ENCODE measurements at places on chromosomes 16 and 17.

- no peak for DNase-seq
Observed at GRCh38 chr17:78652913-78653312, 75.7 kb upstream of the DNAH17 start.

DNA sequence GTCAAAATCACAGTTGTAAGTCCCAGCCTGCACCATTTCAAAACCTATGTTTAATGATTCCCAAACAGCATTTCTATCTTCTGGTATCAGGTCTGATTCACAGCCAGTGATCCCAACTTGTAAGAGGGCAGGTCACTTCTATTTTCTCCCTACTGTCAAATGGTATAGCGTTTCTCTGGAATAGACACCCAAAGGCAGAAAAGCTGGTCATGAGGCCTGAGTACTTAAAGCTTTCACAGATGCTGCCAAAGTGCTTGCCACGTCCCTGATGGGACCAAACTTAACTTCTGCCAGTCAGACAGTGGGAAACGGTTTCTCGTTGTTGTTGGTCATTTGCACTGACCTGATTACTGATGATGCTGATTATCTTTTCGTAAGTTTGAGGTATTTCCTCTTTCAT, 43.4 kb downstream of the CYTH1 start:
- no peak for DNase-seq

- DNase-seq: peak; percentile 16
Observed at GRCh38 chr17:56690441-56691291, 97.2 kb downstream of the NOG start.

GRCh38 chr17:13735444-13735843, 133.7 kb upstream of the HS3ST3A1 start:
- DNase-seq: peak; percentile 77

- no peak for DNase-seq
Observed at GRCh38 chr17:41615454-41615853, 2.9 kb upstream of the KRT16 start.

- DNase-seq: no peak
Observed at GRCh38 chr17:56523042-56523441, 70.5 kb upstream of the NOG start.

GRCh38 chr17:21094298-21094704, 32.5 kb upstream of the DHRS7B start:
- no peak for DNase-seq

DNA sequence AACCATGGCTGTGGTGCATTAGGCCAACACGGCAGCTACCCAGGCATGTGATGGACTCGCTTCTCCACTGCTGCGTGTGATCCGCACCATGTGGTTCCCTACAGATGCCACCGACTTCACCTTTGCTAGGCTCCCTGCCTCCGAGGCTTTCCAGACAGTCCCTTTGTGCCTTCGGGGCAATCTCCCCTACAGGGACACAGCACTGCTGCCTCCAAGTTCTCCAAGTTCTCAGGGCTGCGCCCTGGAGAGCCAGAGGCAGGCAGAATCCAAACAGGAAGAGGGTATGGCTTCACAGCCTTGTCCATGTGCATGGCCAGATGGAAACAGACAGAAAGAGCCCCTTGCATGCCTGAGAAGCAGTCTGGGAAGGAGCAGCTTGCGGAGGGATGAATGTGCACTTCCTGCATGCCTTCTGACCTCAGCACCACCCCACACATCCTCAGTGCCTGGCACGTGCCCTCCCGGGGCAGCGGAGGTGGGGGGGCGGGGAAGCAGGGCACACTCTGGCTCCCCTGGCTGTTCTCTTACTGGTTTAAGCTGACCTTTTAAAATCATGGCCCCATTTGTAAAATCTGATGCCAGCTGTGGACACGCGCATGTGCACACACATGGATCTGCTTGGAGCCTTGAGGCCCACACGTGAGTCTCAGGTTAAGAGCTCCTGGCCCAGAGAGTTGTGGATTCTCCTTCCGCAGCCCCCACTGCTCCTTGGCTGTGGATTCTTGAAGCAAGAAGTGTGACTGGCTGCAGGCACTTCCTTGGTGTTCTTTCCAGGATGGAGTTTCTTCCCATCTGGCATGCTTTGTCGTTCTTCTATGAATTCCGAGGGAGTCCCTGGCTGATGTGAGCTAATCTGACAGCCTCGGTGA, 55.3 kb upstream of the MTSS2 start:
- DNase-seq: no peak

DNA sequence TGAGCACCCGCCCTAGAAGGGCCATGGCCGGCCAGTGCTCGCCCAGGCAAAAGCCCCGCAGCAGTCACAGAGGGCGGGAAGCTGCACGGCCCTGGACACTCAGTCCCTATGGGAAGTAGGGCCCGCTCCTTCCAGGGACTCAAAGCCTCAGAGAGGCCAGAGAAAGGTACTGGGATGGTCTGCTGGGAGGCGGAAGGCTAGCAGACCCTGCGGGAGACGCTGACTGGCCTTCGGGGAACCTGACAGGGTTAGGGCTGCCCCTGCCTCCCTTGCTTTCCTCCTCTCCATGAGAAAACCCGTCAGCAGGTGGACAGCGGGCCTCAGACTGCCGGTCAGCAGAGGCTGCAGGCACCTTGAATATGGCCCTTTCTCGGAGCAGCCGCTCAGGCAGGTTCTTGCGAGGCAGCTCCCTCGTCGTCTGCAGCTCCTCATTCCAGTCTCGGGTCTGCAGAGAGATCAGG, 11.5 kb downstream of the CLUH start:
- no peak for DNase-seq

DNA sequence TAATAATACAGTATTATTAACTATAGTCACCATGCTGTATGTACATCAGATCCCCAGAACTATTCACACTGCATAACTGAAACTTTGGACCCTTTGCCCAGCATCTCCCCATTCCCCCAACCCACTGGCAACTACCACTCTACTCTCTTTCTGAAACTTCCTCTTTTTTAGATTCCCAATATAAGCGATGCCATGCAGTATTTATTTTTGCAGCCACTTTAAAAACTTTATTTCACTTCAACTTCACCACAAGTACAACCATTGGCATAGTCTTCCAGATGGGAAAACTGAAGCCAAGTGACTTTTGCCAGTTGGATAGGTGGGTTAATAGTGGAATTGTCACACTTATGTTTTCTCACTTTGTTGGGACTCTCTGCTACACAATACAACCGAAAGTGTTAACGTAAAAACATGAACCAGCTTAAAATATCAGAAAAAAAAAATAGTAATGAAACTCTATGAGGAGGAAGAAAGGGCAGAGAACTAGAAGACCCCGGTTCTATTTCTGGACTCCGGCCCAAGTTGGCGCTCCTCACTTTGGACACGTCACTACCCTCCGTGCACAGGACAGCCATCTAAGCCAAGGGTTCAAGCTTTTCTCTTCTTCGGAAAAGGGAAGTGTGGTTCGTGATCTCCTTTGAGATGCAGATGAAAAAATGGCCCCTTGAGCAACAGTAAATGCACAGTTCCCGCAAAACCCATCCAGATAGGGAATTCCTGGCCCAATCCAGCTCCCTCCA, 743 bp downstream of the SHCBP1 start:
- DNase-seq: no peak

- no peak for DNase-seq
Observed at GRCh38 chr16:52548261-52549010, 1.5 kb upstream of the TOX3 start.

- DNase-seq: no peak
Observed at GRCh38 chr17:78774956-78775571, 7.0 kb downstream of the CYTH1 start.

Data from DMS 273 treated with DMSO at 0.1 percent for 48 hours (cell line).